ENCODE measurements at places on chromosomes 12 and 14.

DNA sequence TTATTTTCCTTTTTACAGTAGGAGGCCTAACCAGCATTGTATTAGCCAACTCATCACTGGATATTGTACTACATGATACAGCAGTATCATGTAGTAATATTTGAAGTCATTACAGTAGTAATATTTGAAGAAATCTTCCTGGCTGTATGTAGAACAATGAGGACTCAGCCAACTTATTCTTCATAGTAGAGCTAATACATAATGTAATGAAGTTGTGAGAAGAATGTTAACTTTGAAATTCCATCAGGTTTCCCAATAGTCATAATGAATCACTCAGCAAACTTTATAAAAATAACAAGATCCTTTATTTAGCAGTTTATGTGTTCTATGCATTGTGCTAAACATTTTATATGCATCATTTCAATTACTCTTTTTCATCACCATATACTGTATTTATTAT is 61.8 kb downstream of the LRRK2 start:
- DNase-seq, result no peak

- no peak for DNase-seq
Observed at GRCh38 chr12:51821440-51822260, 26.9 kb downstream of the FIGNL2 start.

GRCh38 chr12:52615912-52616311 is 2.4 kb downstream of the KRT73 start:
- no peak for DNase-seq

- DNase-seq, result no peak
Observed at GRCh38 chr14:65228436-65228835, 126.1 kb upstream of the MAX start.

- no peak for DNase-seq
Observed at GRCh38 chr14:68814539-68815297, 21.9 kb upstream of the ZFP36L1 start.

- DNase-seq, result no peak
Observed at GRCh38 chr12:128726886-128727285, 96.9 kb downstream of the SLC15A4 start.

GRCh38 chr14:68255693-68256178 is 436.2 kb downstream of the RAD51B start:
- no peak for DNase-seq

DNA sequence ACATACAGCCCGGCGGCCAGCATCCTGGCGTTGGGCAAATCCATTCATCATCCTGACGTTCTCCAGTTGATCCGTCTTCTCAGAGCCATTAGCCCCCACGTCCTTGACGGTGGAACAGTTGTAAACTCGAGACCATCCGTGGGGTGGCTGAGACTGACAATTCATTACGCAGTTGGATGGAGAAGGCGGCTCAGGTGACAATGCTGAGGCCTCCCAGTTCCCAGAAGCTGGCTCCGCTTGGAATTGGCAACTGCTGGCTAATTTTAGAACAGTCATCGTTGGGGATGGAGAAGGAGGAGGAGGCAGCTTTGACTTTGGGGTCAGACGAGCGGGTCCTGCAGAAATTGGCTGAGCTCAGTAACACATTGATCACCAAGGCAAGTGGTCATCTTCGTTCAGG is 186.5 kb downstream of the PHETA1 start:
- DNase-seq, result no peak

GRCh38 chr12:108403952-108404351 is 64.8 kb upstream of the CMKLR1 start:
- DNase-seq, result no peak

DNA sequence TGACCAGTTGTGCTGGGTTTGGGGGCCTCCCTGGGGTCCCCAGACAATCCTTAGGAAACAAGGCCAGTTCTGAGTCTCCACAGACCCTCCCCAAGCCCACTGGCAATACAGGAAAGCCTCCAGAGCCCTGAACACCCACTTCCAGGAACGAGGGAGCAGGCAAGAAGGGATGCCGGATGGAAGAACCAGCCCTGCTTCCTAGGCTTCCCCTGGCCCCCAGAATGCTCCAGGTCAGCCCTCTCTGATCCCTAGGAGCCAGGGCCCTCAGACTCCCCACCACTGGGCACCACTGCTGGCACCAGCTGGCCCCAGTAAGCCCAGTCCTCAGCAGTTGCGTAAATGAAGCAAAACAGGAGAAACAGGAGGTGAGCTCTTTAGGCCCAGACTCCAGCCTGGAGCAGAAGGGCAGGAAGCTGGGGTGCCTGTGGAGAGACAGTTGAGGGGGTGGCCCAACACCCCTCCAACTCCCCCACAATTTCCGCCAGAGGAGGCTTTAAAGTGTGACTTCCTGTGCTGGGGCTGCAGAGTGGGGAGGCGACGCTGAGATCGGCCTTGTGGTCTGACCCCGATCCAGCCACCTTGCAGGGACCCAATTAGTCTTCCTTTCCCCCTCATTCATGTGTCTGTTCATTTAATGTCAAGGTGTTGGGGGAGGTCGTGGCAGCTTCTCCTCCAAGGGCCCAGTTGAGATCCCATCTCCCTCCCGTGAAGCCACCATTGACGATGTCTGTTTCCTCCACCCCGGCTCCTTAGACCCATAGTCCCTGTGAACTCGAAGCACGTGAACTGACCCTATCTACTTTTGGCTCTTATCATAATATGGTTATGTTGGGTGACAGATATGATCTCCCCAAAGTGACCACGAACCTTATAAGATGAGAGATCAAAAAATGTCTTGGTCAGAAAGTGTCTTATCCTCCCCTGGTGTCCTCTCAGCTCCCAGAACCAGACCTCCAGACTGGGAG is 4.7 kb downstream of the TNFRSF1A start:
- DNase-seq, result peak; percentile 58

DNA sequence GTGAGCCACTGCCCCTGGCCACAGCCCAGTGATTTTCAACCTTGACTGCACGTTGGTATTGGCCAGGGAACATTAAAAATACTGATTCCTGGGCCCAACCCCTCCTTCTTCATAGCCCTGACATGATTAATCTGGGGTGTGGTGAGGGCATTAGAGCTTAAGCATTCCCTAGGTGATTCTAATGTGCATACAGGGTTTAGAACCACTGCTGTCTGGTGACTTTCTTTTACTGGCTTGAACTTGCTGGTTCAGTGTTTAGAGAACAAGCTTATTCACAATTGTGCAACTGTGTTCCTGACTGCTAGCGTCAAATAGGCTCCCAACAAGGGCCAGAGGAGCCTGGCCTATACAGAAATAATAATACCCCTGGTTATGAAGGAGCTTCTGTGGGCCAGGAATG is 488.8 kb upstream of the CCDC196 start:
- DNase-seq, result no peak

GRCh38 chr14:88490168-88490567 is 64.6 kb downstream of the PTPN21 start:
- DNase-seq, result no peak

DNA sequence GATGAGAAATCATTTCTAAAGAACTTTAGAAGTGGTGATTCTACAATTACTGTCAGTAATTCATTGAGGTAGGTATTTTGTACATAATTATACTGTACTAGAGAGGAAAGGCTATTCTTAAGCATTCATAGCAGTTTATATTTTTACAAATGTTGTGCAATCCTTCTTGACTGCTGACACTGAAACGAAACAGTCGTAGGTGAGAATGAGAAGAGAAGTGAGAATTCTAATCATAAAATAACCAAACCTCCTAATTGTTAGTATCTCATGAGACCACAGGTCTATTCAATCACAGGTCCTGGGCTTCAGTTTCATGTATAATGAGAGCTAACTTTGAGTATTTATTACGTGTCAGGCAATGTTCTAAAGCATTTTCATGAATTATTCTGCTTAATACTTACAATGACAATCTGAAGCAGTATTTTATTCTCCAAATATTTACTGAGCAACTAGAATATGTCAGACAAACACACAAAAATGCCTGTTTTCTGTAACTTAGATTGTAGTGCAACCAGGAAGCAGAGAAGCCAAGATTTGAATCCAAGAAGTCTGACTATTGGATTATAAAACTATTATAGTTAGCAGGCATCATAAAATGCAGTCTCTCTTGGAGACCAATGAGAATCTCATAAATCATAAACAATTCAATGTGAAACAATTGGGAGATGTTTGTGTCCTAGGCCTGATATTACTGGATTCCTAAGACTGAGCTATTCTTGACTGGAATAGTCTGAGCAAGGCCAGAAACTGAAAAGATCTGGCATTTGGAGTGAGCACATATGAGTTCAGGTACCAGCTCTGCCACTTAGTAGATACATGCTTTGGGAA is 24.3 kb downstream of the RERG start:
- no peak for DNase-seq

DNA sequence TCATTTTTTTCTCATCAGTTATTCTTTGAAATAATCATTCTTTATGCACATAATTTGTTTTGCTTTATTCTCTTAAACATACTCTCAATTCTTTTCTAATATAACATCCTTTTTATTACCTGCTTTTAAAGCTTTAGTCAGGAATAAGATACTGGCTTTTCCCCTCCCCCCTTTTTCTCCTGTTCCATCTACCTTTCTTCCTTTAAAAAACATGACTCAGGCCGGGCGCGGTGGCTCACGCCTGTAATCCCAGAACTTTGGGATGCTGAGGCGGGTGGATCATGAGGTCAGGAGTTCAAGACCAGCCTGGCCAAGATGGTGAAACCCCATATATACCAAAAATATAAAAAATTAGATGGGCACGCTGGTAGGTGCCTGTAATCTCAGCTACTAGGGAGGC is 25.4 kb downstream of the HIF1A start:
- DNase-seq, result no peak

DNA sequence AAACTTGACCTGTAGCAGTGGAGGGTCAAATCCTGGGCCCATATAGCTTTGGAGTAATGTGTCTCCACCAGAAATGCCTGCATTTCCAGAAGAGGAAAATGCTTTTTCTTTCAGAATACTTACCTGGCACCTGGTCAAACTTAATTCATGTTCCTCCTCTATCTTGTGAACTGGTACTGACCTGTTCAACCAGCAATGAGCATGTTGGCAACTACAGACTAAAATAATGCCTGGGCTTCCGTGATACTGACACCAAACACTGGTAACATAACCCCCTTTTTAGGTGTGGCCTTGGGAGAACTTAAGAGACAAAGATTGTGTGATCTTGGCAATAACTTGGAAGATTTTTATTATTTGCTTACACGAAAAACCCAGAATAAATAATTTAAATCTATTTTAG is 23.8 kb upstream of the MGST1 start:
- DNase-seq, result no peak

DNA sequence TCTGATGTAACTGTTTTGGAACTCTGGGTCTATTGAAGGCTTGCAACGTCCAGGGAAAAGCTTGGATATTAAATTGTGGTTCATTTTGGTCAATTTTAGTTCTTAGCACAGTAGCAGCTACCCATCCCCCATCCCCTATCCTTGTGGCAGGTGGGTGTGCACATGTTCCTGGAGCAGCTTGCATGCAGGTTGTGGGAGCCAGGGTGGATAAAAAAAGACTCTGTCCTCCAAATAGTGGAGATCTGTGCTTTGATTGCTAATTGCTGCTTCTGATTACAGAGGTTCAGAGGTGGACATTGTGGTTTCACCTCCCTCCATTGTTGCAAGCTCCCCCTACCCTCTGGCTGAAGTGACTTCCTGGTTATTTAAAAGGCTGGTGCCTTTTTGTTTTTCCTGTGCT is 23.1 kb downstream of the ATP23 start:
- DNase-seq, result no peak

DNA sequence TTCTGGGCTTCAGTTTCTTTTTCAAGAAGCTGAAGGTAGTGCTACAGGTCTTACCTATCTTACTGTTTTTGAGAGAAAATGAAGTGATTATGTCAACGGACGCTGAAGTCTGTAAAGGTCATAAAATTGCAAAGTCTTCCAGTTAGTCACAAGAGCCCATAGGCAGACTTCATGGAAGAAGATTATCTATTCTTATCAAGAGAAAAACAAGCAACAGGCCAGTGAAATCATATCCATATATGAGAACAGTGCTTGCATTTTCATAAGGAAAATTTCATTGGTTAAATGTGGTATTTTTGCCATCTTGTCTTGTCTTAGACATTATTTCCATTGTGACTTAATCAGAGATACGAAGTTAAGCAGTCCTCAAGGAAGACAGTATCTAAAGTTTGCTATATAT is 412.7 kb upstream of the SEL1L start:
- no peak for DNase-seq

- no peak for DNase-seq
Observed at GRCh38 chr12:109247831-109248654, 61.0 kb downstream of the FOXN4 start.

DNA sequence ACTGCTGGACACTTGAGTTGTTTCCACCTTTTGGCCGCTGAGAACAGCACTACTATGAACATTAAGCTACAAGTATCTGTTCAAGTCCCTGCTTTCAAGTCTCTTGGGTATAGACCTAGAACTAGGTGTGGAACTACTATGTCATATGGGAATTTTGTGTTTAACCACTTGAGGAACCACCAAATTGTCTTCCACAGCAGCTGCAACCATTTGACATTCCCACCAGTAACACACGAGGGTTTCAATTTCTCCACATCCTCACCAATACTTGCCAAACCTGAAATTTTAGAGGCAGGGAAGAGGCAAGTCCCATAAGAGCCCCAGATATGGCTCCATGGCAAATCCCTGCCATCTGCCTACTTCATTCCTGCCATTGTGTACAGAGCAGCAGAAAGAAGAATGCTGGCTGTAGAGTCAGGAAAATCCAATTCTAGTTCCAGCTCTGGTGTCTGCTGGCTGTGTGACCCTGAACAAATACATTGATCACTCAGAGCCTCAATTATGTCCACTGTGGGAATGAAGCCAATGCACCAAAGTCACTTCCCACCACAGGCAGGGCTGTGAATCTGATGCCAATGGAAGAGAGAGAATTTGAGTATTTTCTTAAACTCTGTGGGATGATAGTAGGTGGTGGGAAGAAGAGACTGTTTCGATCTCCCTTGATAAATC is 17.8 kb downstream of the PITPNM2 start:
- no peak for DNase-seq

DNA sequence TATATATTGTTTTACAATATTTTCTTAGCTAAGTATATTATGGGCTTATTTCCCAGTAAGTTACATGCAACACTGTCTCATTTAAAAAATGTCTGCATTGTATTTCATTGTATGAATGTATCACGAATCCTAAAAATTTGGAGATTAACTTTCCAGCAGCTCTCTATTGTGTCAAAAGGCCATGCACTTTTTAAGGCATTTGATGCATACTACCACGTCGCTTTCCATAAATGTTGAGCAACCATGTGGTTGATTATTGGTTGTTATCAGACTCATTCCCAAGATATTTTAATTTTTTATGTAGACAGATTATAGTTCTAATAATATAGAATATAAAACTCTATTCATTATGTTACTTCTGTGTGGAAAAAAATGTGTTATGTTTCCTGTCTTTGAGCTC is 79.9 kb downstream of the SMOC1 start:
- DNase-seq, result no peak
